ENCODE measurements at places on chromosomes 13 and 19. TPM values are rescaled to one million over a fixed set of nuclear protein-coding genes. Genes with fewer than 3 reads are reported as not detected.

DNA sequence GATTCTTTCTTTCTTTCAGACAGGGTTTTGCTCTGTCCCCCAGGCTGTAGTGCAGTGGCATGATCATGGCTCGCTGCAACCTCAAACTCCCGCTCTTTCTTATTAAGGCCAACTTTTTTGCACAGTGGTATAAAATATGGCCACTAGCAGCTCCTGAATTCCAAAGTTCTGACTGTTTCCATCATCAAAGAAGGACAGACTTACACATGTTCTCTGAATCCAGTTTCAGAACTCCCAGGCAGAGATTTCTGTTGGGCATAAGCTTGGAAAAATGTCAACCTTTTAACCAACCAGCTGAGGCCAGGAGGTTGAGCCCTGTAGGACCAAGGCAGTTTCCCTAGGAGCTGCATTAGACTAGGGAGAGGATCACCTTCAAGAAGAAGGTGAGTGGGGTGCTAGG lies 184.1 kb downstream of the HS6ST3 start:
- no peak overlapping the region for H3K4me3 ChIP-seq
- no peak for DNase-seq
- H3K36me3 ChIP-seq: no peaks in the 10 kb centered on the region
- H3K27me3 ChIP-seq: no peaks in the 10 kb centered on the region
- H3K27ac ChIP-seq: no peak overlapping the region

BABAM1 gene
- total RNA-seq: 54.1 TPM

CLC gene
- not detected for total RNA-seq

- no peaks in the 10 kb centered on the region for H3K27me3 ChIP-seq
- H3K4me3 ChIP-seq: no peak overlapping the region
- H3K4me1 ChIP-seq: no peaks in the 10 kb centered on the region
- DNase-seq: no peak
- no peaks in the 10 kb centered on the region for H3K36me3 ChIP-seq
Observed at GRCh38 chr13:79935121-79935520, 405.8 kb downstream of the SPRY2 start.

DNA sequence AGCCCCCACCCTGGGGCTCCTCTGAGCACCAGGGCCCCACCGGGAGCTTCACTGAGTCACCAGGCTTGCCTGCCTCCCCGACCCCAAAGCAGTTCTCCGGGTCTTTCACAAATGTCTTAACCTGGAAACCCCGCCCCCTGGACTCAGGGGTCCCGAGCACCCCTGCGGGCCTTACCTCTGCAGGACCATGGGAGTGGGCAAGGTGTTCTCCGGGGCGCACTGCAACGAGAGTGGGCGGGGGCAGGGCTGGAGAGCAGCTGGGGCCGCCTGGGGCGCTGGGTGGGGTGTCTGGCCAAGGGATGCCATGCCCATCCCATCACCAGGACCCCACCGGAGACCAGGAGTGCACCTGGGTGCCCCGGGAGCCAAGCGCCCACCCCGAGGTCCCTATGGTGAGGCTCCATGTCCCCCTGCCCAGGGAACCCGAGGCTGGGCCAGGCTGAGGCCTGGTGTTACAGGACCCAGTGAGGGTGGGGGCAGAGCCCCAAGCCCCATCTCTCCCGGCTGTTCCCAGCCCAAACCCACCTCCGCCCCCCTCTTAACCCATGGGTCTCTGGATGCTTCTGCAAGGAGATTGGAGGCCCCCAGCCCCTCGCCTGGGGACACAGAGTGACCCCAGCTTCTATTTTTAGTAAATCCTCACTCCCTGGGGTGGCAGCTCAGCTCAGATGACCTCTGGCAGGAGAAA lies 10.9 kb downstream of the MKNK2 start:
- H3K4me1 ChIP-seq: peaks cover 20% of the 10 kb centered on the region
- H3K27ac ChIP-seq: peak overlapping the region; percentile 96
- H3K36me3 ChIP-seq: no peaks in the 10 kb centered on the region

DNA sequence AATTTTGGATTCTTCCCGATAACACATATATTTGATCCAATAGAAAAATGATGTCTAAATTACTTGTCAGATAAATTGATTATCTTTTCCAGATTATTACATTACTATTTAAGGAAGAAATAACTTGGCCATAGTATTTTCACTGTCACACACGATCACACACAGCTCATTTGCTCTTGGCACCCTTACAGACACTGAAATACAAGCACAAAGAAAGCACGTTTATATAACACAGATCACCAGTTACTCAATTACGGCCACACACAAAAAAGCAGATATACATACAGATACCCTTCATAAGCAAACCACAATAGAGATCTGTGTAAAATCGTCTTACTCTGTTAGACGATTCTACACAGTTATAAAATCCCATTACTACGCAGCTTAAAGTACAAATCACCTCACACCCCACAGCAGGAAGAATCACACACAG lies 716 bp upstream of the ZNF420 start:
- H3K4me1 ChIP-seq: peaks cover 7% of the 10 kb centered on the region
- H3K4me3 ChIP-seq: peak overlapping the region; percentile 79
- H3K36me3 ChIP-seq: no peaks in the 10 kb centered on the region

RPL21 gene
- 979 TPM for total RNA-seq

GRCh38 chr19:511101-511851 lies 4.0 kb downstream of the TPGS1 start:
- H3K4me1 ChIP-seq: peaks cover 5% of the 10 kb centered on the region
- no peak for DNase-seq
- H3K4me3 ChIP-seq: peak overlapping the region; percentile 37
- H3K36me3 ChIP-seq: no peaks in the 10 kb centered on the region
- peak overlapping the region; percentile 80 for H3K27ac ChIP-seq

DNA sequence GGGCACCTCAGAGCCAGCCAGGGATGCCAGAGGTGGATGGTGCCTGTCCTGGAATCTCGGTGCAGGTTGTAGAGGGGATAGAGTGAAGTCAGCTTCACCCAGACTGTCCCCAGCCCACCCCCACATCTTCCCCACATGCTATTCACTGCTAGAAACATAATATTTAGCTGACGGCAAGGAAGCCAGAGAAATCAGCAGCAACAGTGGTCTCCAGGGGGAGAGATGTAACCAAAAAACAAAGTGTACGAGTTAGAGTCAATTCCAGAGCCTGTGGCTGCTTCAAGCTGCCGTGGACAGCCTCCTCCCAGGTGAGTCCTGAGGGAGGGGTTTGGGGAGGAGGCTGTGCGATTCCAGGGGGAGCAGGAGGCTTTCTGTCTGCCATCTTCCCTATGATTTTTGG lies 97.6 kb downstream of the ZNF536 start:
- no peaks in the 10 kb centered on the region for H3K27me3 ChIP-seq
- no peak for DNase-seq
- no peak overlapping the region for H3K27ac ChIP-seq
- H3K4me1 ChIP-seq: no peaks in the 10 kb centered on the region
- no peaks in the 10 kb centered on the region for H3K36me3 ChIP-seq

GRCh38 chr19:7349961-7350711 lies 1.4 kb downstream of the ARHGEF18 start:
- no peaks in the 10 kb centered on the region for H3K36me3 ChIP-seq
- no peaks in the 10 kb centered on the region for H3K27me3 ChIP-seq
- H3K4me1 ChIP-seq: no peaks in the 10 kb centered on the region
- H3K4me3 ChIP-seq: no peak overlapping the region
- no peak overlapping the region for H3K27ac ChIP-seq

DNA sequence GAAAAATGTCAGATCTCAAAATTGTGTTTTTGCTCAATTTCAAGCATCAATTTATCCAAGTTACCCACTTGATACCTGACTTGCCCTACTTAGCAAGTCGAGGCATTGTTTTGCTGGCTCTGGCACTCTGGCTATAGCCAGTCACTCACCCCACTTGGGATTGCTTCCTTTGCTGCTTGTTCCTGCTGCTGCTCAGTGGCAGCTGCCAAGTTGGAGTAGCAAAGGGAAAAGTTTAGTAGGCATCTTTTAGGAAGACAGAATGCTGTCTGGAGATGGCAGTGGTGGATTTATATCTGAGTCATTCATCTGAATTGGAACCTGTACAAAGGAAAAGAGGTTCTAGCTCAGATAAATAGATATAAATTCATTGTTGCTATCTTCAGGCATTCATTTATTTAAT lies 41.2 kb downstream of the PCCA start:
- H3K4me3 ChIP-seq: no peak overlapping the region
- no peaks in the 10 kb centered on the region for H3K27me3 ChIP-seq
- no peak for DNase-seq

DNA sequence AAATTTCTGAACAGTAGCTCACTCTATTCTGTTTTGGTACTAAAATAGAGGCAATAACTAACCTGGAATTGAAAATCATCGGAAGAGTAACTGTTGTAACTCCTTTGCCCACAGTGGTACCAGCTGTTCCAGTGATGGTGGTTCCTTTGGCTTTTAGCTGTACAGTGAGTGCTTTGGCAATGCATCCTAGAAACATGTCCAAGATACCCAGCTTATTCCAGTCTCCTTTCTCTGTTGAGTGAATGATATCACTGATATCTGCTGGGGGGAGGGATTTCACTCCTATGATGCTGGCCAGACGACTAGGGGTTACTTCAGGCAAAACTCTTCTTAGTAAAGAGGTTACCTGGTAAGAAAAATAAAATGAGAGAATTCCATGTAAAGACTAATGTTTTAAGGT lies 40.6 kb upstream of the FBXL3 start:
- H3K27ac ChIP-seq: no peak overlapping the region
- DNase-seq: no peak
- H3K4me1 ChIP-seq: no peaks in the 10 kb centered on the region
- H3K36me3 ChIP-seq: peaks cover 18% of the 10 kb centered on the region

KL gene
- 2.9 TPM for total RNA-seq

GRCh38 chr13:22506096-22506691 lies 674.6 kb upstream of the SGCG start:
- H3K36me3 ChIP-seq: no peaks in the 10 kb centered on the region
- H3K4me1 ChIP-seq: no peaks in the 10 kb centered on the region
- H3K27ac ChIP-seq: no peak overlapping the region
- H3K27me3 ChIP-seq: no peaks in the 10 kb centered on the region
- no peak overlapping the region for H3K4me3 ChIP-seq

ZNF415 gene
- 17.7 TPM for total RNA-seq

EBI3 gene
- 8.2 TPM for total RNA-seq

DNA sequence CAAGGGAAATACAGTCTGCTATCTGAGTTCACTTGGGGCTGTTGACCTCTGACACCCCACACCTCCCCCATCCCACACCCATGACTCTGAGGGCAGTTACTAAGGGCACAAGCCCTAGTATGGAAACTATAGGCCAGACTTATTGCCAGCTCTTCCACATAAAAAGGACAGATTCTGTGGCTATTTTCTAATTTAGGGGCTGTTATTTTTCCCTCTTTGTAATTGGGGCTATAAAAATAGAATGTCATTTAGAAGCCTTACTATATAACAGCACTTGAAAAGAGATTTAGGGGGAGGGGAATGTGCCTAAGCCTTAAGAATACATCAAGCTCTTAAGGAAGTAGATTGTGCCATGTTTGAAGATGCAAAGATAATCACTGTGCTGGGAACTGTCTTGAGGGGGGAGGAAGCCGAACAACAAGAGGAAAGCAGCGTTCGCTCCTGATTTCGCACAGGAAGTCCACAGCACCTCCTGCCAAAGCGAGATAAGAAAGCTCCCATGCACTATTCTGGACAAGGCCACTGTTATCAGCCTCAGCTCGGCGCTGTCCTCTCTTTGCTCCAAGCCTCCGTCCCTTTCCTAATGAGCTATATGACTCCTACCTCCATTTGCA lies 86.6 kb downstream of the FLT1 start:
- no peak for DNase-seq
- H3K27ac ChIP-seq: peak overlapping the region; percentile 61
- no peaks in the 10 kb centered on the region for H3K36me3 ChIP-seq
- no peaks in the 10 kb centered on the region for H3K4me1 ChIP-seq

ERICH6B gene
- not detected for total RNA-seq

ZNF780B gene
- 30.4 TPM for total RNA-seq

GRCh38 chr19:30362156-30362754 lies 9.9 kb upstream of the ZNF536 start:
- DNase-seq: no peak
- no peaks in the 10 kb centered on the region for H3K36me3 ChIP-seq

LRRC63 gene
- total RNA-seq: 0.33 TPM

UQCR11 gene
- total RNA-seq: 63.4 TPM

GRCh38 chr19:35231956-35232645 lies 3.6 kb upstream of the FAM187B start:
- DNase-seq: no peak
- H3K27ac ChIP-seq: no peak overlapping the region
- no peak overlapping the region for H3K4me3 ChIP-seq
- no peaks in the 10 kb centered on the region for H3K36me3 ChIP-seq

DNA sequence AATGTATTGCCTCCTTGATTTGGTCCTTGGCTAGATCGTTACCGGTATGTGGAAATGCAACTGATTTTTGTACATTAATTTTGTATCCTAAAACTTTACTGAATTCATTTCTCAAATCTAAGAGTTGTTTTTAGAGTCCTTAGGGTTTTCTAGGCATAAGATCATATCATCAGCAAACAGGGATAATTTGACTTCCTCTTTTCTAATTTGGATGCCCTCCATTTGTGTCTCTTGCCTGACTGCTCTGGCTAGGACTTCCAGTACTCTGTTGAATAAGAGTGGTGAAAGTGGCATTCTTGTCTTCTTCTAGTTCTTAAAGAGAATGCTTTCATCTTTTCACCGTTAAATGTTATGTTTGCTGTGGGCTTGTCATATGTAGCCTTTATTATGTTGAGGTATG lies 12.0 kb upstream of the CYP2A13 start:
- no peak for DNase-seq
- no peak overlapping the region for H3K4me3 ChIP-seq
- no peaks in the 10 kb centered on the region for H3K27me3 ChIP-seq
- H3K27ac ChIP-seq: no peak overlapping the region
- no peaks in the 10 kb centered on the region for H3K4me1 ChIP-seq
- no peaks in the 10 kb centered on the region for H3K36me3 ChIP-seq

DNA sequence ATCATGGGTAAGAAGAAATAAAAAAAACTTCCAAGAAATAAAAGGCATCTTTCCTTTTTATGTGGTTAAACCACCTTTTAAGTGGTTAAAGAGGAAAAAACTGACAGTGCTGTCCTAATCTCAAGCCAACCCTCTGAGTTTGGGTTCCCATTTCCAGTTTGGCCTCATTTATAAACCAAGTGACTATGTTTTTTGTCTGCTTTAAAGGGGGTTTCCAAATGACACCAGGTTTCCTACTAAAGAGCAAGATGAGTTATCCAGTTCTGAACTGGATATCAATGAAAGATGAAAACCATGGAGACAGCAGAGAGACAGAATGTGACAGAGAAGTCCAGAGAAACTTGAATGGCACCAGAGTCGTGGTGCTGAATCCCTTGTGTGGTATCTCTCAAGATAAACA lies 251.5 kb downstream of the ABCC4 start:
- no peaks in the 10 kb centered on the region for H3K4me1 ChIP-seq
- no peaks in the 10 kb centered on the region for H3K36me3 ChIP-seq
- DNase-seq: no peak
- no peak overlapping the region for H3K4me3 ChIP-seq
- no peaks in the 10 kb centered on the region for H3K27me3 ChIP-seq
- no peak overlapping the region for H3K27ac ChIP-seq

N4BP2L1 gene
- 15.7 TPM for total RNA-seq

ZNF98 gene
- 19.2 TPM for total RNA-seq

Measured in breast epithelium (tissue), 4 donors.